Sigmoid colon (tissue), 7 donors: ENCODE measurements at places on chromosomes 2 and 18. TPM values are rescaled to one million over a fixed set of nuclear protein-coding genes. Genes with fewer than 3 reads are reported as not detected.

DNA sequence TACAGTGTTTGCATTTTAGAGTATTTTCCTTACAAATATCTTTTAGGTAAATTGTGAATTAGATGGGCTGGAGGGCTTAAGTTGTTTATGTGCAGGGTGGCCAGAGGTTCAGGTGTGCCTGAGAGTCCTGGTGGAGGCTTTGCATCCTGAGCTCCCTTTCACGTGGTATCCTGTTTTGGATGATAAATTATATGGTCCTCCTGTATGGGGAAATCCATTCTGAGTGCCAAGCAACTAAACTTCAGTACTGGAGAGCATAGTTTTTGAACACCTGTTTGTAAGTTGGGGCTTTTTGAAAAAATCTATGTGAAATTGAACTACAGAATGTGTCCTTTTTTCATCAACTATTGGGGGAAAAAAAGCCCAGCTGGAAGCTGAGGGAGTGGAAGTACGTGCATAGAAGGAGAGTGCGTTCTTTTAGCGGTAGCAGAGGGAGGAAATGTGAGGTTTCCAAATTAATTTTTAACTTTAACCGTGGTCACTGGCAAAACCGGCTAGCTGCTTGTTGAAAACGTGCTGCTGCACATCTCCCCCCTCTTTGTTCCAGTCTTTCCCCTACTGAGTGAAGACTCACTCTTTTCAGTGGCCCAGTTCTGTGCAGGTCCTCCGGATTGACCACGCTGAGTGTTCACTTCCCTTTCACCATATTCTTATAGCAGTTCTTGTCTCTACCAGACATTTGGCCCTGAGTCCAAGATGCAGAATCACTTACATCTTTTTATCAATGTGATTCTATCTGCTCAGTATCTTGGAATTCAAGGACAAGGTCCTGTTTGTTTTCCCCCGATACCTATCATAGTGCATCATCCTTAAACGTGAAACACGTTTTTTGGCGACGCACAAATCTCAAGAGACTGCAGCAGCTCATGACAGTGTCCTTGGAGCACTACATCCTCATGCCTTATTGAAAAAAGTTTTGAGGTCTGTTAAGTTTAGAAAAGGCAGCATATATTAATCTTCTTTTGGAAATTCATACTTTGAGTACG is 15.3 kb downstream of the CNOT11 start:
- no peak for DNase-seq

DNA sequence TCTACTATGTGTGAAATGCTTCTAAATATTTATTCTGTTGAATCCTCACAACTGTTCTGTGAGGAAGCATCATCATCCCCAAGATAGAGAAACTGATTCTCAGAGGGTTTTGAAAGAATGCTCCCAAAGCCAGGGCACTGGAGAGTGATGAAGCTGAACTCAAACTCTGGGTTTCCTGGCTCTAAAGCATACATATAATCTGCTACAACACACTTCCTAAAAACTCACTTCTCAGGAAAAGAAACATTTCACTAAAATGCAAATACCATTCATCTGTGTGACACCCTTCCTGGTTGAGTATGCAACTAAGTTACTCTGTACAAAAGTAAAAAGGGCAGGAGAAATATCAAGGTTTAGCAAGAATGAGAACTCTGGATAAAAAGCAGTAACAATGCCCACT is 58.6 kb downstream of the GRB14 start:
- no peak for DNase-seq

DNA sequence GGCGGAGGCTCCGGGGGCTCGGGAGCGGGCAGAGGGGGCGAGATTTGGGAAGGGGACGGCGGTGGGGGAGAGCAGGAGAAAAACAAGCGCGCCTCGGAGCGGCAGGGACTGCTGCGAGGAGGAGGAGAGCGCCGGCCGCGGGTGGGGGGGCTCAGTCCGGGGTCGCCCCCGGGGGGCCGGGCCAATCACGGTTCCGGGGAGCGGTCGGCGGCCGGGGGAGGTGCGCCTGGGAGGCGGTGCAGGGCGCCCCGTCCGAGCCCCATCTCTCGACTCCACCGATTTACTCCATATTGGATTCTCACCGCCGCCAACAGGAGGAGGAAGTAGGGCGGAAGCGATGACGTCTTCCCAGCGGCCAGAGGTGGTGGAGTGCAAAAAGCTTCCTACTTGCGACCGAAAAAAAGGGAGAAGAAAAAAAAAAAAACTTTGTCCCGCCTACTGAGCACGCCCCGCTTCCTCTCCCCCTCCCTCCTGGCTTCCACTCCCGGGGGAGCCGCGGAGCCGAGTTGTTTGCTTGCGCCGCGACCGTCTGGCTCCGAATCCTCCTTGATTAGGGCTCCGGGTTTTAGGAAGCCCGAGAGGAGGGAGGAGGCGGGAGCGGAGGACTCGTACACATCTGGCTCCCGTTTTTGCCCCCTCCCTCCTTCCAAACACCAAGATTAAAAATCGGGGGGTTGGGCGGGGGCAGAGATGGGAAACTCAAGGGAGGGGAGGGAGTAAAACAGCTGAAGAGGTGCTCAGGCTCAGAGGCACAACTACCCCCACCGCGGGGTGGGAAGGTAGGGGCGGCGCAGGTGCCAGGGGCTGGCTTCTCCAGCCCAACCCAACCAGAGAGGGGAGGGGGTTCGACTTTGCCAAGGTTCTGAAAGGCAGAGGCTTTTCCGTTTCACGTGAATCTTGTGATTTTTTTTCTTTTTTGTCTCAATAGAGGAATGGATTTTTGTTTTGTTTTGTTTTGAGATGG is at the start of gene SPRED2:
Gene SPRED2, minus strand, starts transcription at position 373 of the 964 bp plus-strand sequence. CDS start 612 bp downstream, outside the sequence.
- DNase-seq: peak; percentile 98

DNA sequence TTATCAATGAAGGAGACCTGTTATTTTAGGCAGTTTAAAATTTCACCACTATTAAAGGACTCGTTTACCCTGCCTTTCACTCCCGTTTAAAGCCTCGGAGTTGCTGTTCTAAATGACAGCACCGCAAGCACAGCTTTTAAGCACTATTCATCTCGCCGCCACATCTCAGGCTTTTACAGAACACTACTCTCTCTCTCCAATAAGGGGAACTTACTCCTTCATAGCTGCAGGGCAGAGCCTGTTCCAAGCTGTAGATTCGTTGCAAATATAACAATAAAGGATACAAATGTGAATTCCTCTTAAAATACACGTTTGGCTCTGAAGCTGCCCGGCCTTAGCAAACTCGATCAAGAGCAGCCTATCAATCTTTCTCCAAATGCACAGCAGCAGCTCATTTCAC is 271.8 kb downstream of the ZNF521 start:
- no peak for DNase-seq

DNA sequence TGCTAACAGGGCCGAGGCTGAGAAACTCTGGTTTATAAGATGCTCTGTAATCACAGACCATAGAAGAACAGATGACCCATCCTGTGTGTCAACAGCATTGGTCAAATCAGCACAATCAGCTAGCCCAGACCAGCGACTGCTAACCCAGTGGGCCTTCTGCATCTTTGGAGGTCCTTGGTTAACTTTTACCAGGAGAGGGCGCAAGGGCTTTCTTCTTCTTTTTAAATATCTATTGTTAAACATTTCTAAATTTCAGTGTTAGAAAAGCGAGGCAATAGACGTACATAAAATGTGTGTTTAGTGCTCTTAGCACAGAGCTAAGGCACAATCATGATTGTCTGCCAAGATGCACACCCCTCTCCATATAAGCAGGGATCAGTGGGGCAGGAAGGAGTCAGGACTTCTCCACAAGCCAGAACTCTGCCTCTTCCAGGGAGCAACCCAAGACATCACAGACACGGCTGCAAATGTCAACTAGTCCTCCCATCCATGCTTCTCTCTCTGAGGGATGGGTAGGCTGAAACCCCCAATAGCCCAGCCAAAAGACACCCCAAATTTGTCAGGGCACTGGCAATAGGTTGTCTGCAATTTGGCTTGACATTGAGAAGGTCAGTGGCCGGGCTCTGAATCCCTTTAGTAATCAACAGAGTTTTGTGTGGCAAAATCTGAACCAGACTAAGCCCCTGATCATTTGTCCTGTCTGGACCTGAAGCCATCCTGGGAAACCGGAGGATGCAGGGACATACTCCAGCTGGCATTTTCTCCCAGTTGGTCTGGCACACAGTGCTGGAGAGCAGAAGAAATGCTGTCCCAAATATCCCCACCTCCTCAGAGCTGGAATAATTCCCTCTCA is 188.2 kb downstream of the BCL2 start:
- DNase-seq: peak; percentile 73

- no peak for DNase-seq
Observed at GRCh38 chr2:34787341-34787740, 1188.2 kb upstream of the FAM98A start.

- DNase-seq: no peak
Observed at GRCh38 chr2:141195087-141195486, 935.7 kb downstream of the LRP1B start.

GRCh38 chr2:241608881-241609280 is 28.1 kb downstream of the THAP4 start:
- DNase-seq: no peak

GRCh38 chr18:76573325-76574025 is 78.4 kb upstream of the ZNF516 start:
- DNase-seq: no peak

GRCh38 chr18:46794607-46795006 is 37.8 kb upstream of the ST8SIA5 start:
- DNase-seq: no peak

DNA sequence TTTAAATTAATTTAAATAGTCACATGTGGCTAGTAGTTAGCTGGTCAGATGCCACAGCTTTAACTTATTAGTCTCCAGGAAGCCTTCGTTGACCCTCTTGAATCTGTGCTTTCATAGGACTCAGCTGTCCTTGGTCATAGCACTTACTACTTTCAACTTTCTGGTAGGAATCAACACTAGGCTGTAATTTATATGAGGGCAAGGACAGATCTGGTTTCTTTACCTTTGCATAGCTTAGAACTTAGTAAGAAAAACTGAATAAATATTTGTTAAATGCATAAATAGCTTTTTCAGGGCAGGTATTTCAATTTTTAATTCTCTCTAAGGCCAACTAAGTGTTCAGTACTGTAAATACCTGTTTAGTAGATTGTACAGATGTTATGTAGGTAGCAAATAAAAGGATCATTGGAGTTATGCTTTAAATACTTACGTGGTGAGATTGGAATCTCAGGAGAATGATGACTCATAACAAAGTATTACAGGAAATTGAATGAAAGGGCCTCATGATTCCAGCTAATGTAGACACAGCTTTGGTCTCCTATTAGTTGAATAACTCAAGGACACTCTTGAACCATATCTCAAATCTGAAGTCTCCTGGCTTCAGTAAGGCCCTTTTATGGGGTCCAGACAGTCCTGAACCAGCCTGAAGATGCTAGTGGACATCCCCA is 2.6 kb downstream of the CLIP4 start:
- no peak for DNase-seq

The ASPRV1 gene
- 1.2 TPM for polyA plus RNA-seq

- no peak for DNase-seq
Observed at GRCh38 chr2:152472481-152472887, 137.5 kb downstream of the FMNL2 start.

The POTEC gene
- polyA plus RNA-seq: not detected

DNA sequence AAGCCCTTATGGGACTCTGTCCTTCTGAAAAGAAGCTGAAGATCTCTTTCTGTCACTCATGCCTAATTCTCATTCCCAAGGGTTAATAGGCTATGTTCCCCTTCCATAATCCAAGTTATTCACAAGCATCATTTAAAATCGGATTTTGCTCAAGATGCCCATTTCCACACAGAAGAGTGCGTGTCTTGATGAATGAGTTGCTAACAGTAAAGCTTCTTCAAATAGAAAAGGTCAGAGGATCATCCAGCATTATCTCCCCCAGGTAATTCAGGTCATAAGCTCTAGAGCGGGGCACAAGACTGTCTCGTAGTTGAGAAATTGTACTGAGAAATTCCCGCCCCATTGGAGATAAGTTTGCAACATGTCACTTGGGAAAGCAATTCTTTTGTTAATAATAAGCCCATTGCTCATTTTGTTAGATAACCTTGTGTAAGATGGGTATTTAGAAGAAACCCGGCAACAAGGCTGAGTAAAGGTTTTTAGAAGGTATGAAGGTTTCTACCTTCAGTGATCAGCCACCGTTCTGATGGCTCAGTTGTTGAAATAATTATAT is 290.7 kb upstream of the EPAS1 start:
- DNase-seq: no peak

DNA sequence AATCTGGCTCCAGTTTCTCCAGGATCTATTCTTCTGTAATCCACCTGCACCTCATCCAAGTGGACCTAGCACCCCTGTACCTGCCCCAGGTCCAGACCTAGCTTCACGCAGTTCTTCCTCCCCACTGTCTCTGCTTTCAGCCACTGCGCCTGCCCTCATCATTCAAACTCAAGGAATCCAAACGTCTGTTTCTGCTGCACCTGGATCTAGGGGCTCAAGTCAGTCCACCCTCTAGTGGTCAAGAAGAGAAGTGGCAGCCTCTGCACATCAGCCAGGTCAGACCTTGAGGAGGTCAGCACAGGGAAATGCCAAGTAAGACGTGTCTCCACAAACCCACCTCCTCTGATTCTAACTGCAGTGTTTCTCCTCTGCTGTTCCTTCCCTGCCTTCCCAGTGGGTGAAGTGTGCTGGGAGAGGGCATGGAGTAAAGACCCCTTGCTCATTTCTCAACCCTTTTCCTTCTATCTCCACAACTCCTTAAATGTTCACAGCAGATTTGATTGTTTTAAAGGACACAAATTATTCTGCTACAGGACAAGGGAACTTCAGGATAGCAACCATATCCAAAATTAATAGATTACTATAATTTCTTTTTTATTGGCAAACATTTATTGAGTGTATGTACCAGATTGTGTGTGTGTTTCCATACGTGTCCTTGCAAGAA is 8.6 kb upstream of the RNF152 start:
- no peak for DNase-seq

DNA sequence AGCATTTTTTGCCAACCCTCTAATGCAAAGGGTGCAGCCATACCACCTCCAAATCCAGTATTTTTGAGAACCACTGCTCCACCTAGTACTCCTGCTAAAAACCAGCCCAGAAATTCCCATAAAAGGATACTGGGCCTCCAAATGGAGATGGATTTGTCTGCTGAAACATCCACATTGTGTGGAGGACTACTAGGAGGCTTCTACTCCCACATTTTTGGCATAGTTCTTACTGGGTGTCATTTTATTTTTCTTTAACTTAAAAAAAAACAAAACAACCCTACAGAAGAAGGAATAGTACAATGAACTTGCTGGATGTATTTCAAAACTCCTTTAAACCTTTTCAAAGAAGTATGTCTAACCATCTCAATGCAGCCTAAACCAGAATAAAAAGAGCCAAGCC is 219.2 kb downstream of the SRBD1 start:
- DNase-seq: no peak

The CDH19 gene
- polyA plus RNA-seq: 0.46 TPM
